Activated naive CD4-positive, alpha-beta T cell treated with anti-CD3 and anti-CD28 coated beads for 36 hours (primary cell): ENCODE measurements at places on chromosomes 3 and 15.

- no peak for DNase-seq
Measured at GRCh38 chr3:131717493-131717892, 214.7 kb upstream of the MRPL3 start.

DNA sequence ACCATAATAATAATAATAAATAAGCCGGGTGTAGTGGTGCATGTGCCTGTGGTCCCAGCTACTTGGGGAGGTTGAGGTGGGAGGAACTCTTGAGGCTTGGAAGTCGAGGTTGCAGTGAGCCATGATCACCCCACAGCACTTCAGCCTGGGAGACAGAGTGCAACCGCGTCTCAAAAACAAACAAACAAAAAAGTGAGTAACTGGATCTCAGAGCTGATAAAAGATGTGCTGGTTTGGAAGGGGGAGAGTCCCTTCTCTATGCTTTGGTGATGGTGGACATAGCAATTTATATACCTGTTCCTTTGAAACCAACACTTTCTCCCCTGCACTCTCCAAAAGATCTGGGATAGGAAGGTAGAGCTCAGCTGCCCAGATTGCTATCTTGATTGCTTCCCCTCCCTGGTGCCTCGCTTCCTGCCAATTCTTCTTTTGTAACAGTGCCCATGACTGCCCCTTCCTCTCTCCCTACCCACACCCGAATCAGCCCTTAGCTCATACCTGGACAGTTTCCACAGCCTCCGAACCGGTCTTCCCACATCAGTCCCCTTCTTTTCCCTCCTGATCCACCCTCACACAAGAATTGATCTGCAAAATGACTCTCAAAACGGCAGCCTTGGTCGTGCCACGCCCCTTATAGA is 55.1 kb upstream of the UBE2E1 start:
- no peak for DNase-seq

GRCh38 chr3:117922039-117922438 is 1112.6 kb downstream of the IGSF11 start:
- DNase-seq = no peak

DNA sequence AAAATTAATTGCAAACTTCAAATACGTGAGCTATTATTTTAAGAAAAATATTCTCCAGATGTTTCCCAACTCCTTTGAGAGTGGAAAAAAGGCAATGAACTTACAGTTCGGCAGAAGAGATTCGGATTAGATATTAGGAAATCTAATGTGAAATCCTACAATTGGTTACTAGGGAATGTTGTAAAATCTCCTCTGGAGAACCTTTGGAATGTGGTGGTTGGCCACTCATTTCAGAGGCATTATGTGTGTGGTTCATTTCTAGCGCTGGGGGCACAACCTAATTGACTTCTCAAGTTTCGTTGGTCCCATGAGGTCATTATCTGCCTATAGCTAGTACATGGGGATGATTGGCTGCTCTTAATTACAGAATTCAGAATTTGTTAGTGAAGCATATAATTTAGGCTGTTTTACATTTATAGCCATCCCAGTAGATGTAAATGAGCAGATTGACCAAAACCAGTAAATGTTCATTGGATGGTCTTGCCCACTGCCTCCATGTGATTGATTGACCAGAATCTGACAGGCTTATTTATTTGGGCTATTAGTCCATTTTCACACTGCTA is 34.6 kb upstream of the CMSS1 start:
- no peak for DNase-seq

GRCh38 chr3:13536432-13536831 is 12.5 kb upstream of the FBLN2 start:
- DNase-seq = no peak

DNA sequence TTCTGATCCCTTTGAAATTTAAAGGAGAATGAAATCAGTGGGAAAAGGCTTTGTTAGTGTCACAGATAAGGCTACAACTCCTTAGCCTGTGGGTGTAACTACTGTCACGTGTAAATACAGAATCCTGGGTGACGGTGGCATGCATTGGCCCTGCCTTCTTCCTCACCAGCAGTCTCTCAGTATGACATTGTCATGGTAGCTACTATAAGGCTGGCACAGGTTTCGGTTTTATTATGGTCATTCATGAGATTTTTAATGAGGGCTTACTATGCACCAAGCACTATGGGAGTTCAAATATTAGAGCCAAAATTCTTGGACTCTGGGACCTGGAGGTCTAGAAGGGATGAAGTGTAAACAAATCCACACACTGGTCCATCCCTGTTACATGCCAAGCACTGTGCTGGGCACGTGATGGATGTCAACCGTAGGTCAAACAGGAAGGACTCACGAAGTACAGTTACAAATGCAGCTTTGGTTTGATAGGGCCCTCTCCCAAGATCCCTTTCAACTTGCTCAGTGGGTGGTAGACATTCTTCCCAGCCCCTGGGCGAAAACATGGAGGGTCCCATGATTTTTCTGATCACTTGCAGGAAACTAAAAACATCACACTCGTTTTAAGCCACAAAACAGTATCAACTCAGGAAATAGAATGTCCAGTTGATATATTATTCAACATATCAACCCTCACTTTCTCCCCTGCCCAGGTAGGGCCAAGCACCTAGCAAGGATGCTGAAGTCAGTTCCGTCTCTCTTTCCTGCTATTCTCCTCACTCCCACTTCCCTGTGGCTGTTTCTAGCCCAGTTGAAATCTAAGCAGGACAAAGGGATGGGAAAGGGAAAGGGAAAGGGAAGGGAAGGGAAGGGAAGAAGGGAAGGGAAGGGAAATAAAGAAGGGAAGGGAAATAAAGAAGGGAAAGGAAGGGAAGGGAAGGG is 25.3 kb downstream of the BFSP2 start:
- no peak for DNase-seq

- no peak for DNase-seq
Measured at GRCh38 chr3:113602836-113603235, 70.5 kb downstream of the SIDT1 start.

- no peak for DNase-seq
Measured at GRCh38 chr3:45544024-45544716, 50.4 kb upstream of the LIMD1 start.
